ENCODE measurements at places on chromosomes 6 and 20.

DNA sequence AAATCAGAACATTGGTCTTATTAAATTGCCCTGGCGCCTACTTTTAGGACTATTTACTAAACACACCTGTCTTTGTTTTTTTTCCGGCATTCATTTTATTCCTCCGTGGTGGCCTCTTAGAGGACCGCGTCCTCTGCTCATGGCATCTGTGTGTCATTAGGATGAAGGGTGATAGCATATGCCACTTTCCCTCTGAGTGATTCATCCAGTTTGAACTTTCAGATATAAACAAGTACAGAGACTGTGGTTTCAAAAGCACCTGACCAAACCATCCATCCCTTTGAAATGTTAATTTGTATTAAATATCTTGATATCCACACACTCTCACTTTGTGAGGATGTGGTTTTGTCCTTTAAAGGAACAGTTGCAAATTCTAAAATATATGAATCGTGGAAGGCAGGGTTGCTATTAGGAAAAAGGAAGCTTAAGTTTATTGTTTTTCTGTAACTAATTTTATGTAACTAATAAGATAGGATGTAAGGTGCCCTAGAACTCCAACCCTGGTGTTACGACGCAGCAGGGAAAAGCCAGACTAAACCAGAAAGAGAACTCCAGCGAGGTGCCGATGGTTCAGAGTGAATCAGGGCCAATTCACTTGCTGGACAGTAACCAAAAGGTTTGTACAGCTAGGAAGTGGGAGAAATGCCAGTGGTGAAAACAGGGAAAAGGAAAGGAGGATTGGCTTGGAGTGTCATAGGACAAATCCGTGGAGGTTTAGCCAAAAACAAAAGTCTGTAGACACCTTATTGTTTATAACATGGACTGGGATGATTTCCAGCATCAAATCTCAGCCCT is 98.7 kb downstream of the SHLD1 start:
- no peak for DNase-seq

DNA sequence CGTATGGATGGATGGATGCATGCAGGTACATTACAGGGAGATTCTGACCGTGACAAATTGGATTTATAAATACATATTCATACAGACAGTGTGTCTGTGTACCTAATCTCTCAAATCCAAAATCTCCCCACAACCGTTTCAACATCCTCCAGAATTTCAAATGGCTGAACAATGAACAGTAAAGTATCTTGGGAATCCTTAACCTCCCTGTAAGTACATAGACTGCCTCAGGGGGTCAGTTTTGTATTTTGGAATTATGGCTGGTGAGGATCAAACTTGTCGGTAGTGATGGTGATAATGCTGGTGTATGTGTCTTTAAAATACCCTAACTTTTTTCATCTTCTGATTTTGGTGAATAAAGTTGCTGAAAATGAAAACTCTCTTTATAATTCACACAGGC is 246.2 kb downstream of the FOXC1 start:
- DNase-seq: no peak

- DNase-seq: no peak
Observed at GRCh38 chr6:165042912-165043311, 266.5 kb downstream of the C6orf118 start.

GRCh38 chr6:111534231-111534751 is 51.3 kb upstream of the REV3L start:
- no peak for DNase-seq

DNA sequence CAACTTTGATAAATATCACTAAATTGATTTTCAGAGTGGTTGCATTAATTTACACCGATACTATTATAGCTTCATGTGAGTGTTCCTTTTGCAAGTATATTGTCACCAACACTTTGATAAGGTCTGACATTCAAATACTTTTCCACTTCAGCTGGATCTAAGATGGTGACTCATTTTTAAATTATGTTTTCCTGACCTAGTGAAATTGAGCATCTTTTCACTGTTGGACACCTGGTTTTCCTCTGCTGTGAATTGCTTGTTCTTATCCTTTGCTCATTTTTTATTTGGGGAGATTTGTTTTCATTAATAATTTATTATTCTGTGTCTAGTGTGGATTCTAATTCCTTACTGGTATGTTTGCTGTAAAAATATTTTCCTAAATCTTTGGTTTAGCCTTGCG is 85.2 kb upstream of the PRDM1 start:
- no peak for DNase-seq

GRCh38 chr6:25370178-25371036 is 91.2 kb downstream of the CARMIL1 start:
- DNase-seq: no peak

- no peak for DNase-seq
Observed at GRCh38 chr6:64949257-64949656, 757.8 kb downstream of the EYS start.

DNA sequence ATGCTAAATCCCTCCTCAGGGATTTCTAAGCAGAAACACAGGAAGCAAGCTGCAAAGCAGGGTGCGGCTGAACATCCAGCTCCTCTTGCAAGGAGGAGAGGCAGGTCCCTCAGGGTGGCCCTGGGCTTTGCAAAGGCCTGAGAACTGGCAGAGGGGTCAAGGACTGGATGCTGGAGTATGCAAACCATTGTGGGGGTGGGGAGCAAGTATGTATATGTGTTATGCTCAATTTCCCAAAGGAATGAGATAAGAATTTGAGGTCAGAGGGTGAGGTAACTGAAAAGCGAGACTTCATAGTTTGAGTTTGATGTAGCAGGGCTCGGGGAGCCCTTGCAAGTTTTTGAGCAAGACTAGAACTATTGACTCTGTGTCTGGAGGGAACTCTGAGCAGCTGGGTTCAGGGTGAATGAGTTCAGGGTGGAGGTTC is 11.2 kb downstream of the SLC22A2 start:
- no peak for DNase-seq

DNA sequence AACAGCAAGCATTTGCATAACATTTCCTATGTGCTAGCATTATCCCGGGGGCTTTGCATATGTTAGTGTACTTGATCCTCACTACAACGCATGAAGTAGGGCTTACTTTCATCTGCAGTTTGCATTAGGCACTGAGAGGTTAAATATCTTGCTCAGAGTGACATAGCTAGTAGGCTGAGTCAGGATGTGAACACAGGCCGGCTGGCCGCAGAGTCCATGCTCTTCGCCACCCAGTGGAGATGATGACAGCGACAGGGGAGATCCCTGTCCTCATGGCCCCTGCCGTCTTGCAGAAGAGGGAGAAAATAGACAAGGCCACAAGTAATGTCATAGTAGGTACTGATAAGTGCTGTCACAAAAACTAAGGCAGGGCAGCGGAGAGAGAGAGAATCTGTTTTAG is 46.9 kb downstream of the LYRM4 start:
- no peak for DNase-seq

- DNase-seq: no peak
Observed at GRCh38 chr20:5470943-5471342, 154.2 kb upstream of the PROKR2 start.

DNA sequence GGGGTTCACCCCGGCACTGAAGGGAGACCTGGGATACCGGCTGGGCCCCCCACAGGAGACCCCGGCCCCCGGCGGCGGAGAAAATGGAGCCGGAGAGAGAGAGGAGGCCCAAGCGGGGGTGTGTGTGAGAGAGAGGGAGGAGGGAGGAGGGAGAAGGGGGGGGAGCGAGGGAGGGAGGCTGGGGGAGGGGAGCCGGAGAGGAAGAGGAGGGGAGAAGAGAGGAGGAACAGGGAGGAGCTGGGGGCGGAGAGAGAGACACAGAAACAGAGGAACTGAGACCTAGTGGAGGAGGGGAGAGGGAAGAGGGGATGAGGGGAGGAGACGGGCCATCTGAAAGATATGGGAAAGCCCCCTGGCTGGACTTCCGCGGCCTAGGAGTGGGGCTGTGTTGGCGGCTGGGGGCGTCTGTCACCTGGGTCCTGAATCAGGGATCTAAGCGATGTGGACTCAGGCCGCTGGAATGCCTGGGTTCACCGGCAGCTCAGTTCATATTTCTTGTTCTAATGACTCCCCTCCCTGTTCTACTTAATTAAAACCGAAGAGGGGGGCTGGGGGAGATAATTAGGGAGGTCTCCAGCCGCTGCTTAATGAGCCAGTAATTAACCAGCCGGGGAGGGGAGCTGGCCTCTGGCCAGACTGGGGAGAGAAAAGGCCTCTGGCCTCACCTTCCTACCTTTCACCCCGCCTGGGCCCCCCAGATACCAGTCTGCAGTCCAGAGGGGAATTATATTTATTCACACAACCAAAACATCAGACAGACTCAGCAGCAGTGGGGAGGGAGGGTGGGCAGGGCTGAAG is at the start of gene PBX2:
PBX2 (minus strand) TSS at position 149 of the 798 bp plus-strand sequence. CDS start 287 bp downstream, outside the sequence.
- peak; percentile 87 for DNase-seq

DNA sequence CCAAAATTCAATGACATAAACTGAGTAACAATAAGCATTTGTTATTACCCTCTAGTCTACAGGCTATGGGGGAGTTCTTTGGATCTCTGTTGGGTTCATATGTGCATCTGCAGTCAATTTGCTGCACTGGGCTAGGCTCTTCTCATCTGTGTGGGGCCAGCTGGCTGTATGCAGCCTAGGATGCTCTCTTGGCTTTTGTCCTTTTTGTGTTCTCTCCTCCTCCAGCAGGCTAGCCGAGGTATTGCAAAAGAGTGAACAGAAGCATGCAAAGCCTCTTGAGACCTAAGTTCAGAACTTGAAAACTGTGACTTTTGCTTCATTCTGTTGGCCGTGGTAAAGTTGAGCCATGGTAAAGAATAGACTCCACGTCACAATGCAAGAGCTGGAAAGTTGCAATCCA is 62.8 kb upstream of the FOXO3 start:
- DNase-seq: no peak

DNA sequence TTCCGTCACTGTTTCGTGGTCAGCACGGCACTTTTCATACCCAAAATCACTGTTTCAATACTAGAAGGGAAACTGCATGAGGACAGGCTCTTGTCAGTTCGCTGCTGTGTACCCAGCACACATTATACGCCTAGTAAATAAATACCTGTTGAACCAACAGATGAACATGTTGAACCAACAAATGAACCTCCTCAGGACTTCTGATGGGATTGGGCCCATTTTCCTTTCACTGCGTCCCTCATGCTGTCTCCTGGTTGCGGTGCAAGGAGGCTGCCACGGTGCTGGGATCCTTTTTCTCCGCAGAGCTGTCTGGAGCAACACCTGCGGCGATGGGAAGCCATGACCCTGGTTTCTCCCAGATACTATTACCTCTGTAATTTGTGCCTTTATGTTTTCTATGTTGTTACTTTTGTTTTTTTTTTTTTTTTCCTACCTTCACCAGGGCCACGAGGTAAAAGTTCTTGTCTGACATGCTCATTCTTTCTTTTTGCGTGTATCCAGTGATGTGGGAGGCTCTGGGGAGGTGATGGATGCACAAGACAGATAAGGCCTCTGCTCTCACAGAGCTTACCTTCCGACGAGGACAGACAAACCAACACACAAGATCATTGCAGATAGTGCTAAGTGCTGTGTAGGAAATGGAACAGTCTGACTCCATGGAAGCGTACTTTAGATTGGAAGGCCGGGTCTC is 1.1 kb downstream of the VAPB start:
- no peak for DNase-seq

GRCh38 chr20:50799176-50799889 is 4.5 kb downstream of the BCAS4 start:
- DNase-seq: no peak

DNA sequence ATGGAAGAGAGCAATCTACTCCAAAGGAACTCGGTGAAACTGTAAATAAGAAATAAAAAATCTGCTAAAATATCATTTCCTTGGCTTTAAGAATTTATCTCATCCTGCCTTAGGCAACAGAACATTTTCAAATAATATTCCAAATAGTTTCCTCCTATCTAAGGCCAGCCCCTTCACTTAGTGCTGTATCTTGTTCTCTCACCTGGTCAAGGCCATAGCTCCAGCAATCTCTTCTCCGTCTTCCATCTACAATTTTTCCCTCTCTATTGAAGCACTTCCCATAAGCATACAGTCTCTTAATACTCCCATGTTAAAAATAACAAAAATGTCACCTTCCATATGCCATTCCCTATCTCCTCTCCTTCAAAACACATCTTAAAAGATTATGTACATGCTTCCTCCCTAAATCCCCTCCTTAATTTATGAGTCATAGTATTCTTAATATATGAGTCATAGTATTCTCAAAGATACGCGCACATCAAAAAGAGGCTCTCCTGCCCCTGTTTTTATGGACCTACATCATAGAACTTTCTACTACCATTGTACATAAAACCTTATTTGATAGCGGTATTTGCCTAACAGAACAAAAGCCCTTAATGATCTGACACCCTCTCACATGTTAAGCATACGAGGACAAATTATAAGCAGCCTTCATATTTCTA is 146.9 kb downstream of the PDE10A start:
- no peak for DNase-seq

DNA sequence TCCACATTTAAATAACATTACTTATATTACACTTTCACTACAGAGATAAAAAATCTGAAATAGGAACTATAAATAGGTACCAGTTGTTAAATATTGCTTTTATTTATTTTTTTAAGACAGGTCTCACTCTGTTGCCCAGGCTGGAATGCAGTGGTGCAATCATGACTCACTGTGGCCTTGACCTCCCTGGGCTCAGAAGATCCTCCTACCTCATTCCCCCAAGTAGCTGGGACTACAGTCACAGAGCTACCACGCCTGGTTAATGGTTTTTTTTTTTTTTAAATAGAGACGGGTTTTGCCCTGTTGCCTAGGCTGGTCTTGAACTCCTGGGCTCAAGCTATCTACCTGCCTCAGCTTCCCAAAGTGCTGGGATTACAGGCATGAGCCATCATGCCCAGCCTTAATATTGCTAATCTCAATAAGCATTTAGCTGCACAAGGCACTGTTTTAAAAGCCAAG is 17.3 kb downstream of the EEF1E1 start:
- DNase-seq: no peak

- DNase-seq: no peak
Observed at GRCh38 chr6:152952866-152953509, 29.9 kb downstream of the FBXO5 start.

DNA sequence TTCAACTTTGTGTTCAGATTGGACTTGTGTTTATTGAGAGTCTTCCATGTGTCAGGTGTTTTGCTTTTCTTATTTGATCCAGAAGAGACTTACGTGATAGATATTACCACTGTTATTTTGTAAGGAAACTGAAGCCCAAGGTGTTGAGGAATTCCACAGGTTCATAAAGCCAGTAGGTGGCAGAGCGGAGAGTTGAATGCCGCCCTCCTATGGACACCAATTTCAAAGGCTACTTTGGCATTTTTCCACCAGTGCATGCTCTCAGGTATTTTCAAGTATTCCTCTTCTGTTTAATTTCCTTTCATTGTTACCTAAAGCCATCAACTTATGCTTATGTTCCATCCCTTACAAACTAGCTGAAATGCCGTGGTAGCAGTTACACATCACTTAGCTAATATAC is 14.0 kb upstream of the COL10A1 start:
- no peak for DNase-seq

GRCh38 chr6:169714178-169714577 is 10.1 kb downstream of the PHF10 start:
- no peak for DNase-seq

DNA sequence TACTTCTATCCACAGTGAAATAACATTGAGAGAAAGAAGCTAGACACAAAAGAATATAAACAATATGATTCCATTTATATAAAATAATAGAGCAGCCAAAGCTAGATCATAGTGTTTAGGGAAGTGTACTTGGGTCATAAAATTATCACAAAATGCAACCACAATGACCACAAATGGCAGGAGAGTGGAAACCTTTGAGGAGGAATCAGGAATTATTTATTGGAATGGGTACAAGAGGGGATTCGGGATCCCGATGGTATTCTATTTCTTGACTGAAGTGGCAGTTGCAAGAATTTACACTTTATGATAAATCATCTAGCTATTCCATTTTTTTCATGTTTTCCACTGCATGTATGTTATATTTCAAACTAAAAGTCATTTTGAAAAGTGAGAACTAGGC is 76.1 kb downstream of the IPCEF1 start:
- no peak for DNase-seq

GRCh38 chr6:168301648-168302398 is 17.8 kb downstream of the DACT2 start:
- DNase-seq: no peak
